Glomerular endothelial cell (primary cell): ENCODE measurements at places on chromosomes 2 and 18.

- DNase-seq = no peak
These were observed 85.6 kb downstream of the CD8B2 start for GRCh38 chr2:106572541-106573450.

- DNase-seq = no peak
These were observed 181.1 kb downstream of the NEDD4L start for GRCh38 chr18:58225101-58225500.

DNA sequence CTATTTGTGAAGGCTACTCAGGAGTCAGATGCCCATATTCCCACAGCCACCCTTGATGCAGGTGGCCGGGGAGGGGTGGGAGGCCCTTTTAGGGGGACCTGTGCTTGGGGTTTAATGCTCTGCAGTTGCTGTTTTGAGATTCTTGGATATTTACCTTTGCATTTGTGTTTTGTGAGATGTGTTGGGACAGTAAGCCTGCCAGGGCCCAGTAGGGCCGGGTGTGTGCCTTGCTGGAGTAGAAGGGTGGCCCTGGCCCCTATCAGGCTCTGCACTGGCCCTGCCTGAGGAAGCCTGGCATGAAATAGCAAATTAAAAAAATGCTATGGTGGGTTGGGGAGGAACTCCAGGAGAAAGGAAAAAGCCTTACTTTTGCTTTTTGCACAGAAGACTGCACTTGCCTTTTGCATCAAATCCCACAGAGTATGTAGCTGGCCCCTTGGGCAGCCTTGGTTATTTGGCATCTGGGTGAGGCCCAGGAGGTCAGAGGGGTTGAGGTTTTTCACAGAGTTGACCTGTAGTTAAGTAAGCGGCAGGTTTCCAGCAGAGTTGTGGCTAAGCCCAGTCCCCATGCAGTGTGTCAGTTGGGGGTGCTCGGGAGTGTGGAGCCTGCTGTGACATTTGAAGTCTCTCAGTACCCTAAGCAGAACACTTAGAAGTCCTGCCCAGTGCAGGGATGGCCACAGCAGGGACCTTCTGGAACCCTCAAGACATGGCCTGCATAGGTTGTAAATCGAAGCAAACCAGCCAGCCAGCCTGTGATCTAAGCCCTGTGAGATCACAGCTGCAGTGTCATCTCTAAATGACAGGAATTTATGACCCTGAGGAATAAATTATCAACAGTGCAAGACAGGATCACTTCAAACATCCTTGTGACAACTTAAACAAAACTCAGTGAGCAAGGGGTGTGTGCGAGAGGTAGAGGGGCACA, 68.8 kb downstream of the SH3RF3 start:
- no peak for DNase-seq

DNA sequence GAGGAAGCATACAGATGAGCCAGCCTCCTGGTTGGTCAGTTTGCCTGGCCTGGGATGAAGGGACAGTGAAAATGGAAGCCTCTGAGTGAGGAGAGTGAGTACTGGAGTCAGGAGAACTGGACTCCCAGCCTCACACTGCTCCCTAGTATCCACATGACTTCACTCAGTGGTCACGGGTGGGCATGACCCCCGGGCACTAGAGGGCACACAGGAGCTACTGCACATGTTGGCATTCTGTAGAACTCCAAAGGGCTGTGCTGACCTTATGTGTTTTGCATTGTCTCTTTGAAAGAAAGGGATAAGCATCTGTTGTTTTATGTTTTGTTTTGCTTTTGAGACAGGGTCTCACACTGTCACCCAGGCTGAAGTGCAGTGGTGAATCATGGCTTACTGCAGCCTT, 23.7 kb downstream of the NCAPH start:
- DNase-seq = no peak

DNA sequence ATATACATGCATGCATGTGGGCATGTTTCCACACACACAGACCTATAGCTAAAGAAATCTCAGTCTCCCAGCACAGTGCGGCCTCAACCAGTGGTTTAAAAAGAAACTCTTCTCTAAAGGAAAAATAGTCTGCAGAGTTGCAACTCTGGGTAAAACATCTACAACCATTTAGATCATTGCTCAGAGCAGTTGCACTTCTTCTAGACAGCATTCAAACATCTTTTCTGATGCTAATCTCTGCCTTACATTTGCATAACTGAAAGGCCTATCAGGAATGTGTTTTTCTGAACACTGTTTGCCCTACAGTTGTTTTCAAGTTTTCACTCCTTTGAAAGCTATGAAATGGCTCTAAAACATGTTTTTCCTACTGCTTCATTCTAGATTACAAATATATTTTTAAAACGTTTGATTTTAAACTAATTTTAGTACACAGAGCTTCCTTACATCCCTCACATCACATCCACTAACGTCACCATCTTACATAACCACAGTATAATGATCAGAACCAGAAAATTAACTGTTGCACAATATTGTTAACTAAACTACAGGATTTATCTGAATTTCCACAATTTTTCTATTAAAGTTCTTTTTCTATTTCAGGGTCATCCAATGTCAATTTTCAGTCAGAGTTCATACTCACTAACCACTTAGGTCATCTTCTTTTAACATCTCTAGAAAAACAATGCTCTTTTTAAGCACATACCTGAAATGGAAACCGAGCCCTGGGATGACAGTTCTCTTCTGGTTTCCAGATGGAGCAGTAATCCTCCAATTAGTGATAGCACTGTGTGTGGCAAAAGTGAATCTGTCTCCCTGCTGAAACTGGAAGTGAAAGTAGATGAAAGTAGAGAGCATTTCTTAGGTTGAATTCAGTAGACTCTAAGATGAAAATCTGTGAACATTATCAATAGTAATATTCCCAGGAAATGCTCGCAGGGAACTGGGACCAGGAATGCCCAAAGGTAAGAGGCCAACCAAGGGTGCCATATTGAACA, 501.6 kb upstream of the GCFC2 start:
- DNase-seq = no peak

DNA sequence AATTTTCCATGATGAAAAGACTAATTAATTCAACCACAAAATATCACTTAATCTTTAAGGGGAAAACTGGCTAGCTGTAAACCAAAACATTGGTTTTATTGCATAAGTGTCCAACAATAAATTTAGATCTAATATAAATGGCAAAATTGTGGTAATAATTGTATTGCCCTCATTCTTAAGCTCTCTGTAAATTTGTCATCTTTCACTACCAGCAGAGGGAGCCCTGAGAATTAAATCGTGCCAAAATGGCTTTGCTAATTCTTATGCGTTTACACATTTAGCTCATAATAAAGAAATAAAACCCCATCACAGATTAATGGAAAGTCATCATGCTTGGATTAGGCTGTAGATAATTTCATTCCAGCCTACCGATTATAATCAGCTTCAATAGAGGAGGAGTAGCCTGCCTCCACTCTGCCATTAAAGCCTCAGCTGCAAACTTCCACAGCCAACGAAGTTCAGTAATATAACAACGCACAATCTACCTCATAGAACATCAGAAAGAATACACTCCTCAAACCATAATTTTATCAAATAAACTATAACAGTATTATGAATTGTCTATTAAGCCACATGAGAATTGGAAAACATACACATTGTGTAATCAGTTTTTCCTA, 70.0 kb upstream of the ATP5MC3 start:
- DNase-seq = peak; percentile 20

DNA sequence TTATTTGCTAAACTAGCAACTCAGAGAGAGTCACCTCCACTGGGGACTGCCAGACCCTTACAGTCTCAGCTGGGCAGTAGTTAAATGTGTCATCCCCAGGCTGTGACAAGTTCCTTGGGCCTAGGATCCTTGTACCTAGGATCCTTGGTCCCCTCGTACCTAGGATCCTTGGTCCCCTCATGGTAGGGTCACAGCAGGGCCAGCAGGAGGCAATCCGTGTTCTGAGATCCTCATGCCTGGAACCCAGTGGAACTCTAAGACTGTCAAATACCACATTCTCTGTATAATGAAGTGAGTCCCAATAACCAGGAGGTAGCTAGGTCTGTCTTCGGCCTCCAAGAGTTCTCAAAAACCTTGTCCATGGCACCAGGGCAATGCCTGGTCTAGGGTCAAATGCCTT, 60.8 kb downstream of the LYPD6B start:
- no peak for DNase-seq

DNA sequence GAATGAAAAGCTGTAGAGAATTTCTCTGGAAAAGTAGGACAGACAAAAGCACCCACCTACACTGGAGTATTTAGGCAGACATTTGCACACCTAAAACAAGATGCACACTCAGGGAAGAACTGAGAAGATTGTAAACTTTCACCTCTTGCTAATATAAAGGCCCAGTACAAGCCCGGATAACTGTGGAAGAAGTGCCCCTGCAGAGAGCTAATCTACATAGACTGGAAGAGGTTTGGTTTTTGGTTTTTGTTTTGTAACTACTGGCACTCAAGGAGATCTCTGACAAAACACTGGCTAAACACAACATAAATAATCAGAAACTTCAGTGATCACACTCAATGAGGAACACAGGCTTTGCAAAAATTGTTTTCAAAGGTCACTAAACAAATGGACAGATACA, 782.2 kb upstream of the SLC8A1 start:
- DNase-seq = no peak

DNA sequence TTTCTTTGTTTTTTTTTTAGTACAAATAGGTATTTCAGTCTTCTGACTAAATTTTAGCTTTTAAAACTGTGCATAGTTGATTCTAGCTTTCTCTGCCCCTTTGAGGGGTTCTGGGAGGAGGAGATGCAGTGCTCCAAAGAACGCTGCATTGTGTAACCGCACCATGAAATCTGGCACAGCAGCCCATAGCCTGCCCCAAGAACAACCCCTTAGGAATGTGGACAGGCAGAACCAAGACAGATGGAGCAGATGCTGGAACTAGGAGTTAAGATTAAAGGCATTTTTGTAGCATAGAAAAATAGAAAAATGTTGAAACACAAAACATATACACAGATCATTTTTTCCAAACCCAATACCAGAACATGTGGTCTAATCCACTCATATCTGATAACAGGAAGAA, 187.5 kb downstream of the SCG2 start:
- DNase-seq = no peak
